ENCODE measurements at places on chromosomes 2 and 18. TPM values are rescaled to one million over a fixed set of nuclear protein-coding genes. Genes with fewer than 3 reads are reported as not detected.

MAL gene
- total RNA-seq = 264 TPM

DNA sequence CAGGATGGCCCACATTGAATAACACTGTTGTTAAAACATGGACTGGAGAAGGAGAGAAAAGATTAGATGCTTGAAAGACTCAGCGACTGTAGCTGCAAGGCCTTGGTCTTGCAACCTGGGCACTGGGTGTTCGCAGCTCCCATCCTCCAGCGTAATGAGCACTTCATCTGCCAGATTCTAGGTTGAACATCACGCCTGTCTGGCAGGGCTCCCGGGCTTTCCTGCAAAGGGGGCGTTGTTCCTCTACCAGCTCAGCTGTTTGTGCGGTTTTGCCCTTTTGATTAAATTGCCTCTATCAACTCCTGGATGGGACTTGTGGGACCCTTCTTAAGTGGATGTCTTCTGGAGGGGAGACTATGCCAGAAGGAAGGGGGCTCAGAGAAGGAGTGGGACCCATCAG lies 215.4 kb downstream of the KLHL29 start:
- H3K27me3 ChIP-seq = no peaks in the 10 kb centered on the region
- no peak overlapping the region for H3K4me3 ChIP-seq

- H3K4me1 ChIP-seq = peaks cover 39% of the 10 kb centered on the region
- no peak for DNase-seq
- H3K36me3 ChIP-seq = peaks cover 60% of the 10 kb centered on the region
- H3K27ac ChIP-seq = no peak overlapping the region
These were observed 18.0 kb downstream of the HJURP start for GRCh38 chr2:233836359-233836758.

FIGN gene
- total RNA-seq = not detected

- no peak for DNase-seq
- H3K27ac ChIP-seq = peak overlapping the region; percentile 85
- H3K36me3 ChIP-seq = peaks cover 13% of the 10 kb centered on the region
- H3K4me1 ChIP-seq = peaks cover 18% of the 10 kb centered on the region
- H3K27me3 ChIP-seq = peaks cover 4% of the 10 kb centered on the region
These were observed 762 bp downstream of the YIPF4 start for GRCh38 chr2:32278478-32278853.

ARHGEF4 gene
- total RNA-seq = 0.05 TPM

HOXD9 gene
- total RNA-seq = not detected

GRCh38 chr2:10476723-10477442 lies 28.8 kb upstream of the ODC1 start:
- H3K4me3 ChIP-seq = no peak overlapping the region
- no peak for DNase-seq
- peak overlapping the region; percentile 26 for H3K27ac ChIP-seq
- peaks cover 12% of the 10 kb centered on the region for H3K4me1 ChIP-seq
- H3K27me3 ChIP-seq = peaks cover 6% of the 10 kb centered on the region

ST8SIA5 gene
- total RNA-seq = not detected

- no peaks in the 10 kb centered on the region for H3K4me1 ChIP-seq
- H3K4me3 ChIP-seq = no peak overlapping the region
- no peak for DNase-seq
- H3K36me3 ChIP-seq = no peaks in the 10 kb centered on the region
- no peak overlapping the region for H3K27ac ChIP-seq
- H3K27me3 ChIP-seq = no peaks in the 10 kb centered on the region
These were observed 88.9 kb downstream of the TTN start for GRCh38 chr2:178718283-178718682.

EFHD1 gene
- 0.13 TPM for total RNA-seq

DNA sequence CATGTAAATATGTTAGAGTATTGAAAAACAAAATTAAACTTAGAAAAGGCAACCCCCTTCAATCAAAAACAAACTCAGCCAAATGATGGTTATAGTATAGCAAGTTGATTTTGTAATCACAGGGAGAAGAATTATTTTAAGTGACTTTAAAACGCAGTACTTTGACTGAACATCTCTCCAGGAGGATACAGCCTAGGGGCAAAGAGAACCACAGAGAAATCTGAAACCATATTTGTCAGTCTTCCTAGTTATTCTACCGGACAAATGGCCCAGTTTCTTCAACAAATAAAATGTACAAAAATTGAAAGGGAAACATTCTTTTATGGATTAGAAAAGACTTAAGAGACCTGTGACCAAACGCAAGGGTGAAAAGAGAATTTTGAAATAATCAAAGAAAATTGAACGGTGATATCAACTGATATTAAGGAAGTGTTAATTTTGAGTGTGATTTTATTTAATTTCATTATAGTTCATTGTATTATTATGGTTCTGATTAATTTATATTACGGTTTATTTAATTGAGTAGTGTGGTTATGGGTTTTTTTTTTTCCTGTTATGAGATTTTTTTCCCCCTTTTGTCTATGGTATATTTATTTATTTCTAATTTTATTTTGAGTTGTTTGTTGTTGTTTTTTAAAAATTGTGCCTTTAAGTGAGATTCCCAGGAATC lies 75.3 kb downstream of the HNRNPLL start:
- peaks cover 42% of the 10 kb centered on the region for H3K27me3 ChIP-seq
- no peak overlapping the region for H3K4me3 ChIP-seq

DNA sequence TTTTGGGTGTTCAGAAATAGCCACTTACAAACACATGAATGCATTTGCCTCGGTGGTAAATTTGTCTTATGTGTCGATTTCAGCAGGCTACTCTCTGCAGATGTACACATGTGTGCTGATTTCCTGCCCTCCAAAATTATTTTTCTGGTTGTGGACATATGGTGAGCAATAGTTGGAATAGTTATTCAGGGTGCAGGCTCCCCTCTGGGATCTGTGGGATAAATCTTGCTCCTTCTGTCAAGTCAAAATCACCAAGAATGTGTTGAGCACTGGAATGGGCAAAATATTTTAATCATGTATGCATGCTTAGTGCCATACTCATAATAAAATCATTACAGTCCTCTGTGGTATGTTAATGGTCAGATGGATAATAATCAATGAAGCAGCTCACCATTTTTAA lies 684.5 kb downstream of the BCL11A start:
- peaks cover 2% of the 10 kb centered on the region for H3K27me3 ChIP-seq
- no peaks in the 10 kb centered on the region for H3K36me3 ChIP-seq
- no peak overlapping the region for H3K27ac ChIP-seq
- H3K4me1 ChIP-seq = no peaks in the 10 kb centered on the region

FSHR gene
- not detected for total RNA-seq

DNA sequence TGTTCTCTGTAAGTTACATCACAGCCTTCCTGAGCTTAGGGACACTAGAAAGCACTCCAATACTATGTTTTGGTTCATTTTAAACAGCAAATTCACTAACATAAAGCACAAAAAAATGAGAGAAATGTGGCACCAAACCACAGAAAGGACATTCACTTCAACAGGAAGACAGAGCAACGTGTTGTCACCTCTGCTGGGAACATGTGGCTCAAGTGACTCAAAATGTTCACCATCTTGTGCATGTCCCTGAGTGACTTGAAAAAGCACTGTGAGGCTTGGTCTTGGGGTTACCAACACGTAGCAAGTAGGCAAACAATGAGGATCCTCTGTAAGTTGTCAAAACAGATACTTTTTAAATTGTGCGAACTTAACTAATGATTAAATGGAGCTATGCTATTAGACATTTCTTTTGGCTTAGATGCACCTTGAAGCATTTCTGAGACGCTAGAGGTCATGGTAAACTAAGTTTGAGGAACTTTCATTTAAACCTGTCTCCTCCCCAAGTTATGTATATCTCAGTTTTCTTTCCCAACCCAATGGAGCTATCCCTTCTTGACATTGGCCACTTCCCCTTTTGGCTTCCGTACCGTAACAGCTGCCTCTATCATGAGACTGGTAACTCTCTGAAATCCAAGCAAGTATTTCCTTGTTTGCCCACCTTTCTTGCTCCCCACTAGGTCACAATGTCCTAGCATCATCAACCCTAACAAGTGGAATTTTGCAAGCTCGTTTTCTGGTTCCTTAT lies 14.0 kb upstream of the ST6GAL2 start:
- no peak overlapping the region for H3K4me3 ChIP-seq
- H3K27ac ChIP-seq = no peak overlapping the region
- no peaks in the 10 kb centered on the region for H3K27me3 ChIP-seq
- DNase-seq = no peak
- H3K36me3 ChIP-seq = no peaks in the 10 kb centered on the region
- H3K4me1 ChIP-seq = no peaks in the 10 kb centered on the region

- no peak overlapping the region for H3K4me3 ChIP-seq
- no peak overlapping the region for H3K27ac ChIP-seq
- H3K4me1 ChIP-seq = no peaks in the 10 kb centered on the region
- no peaks in the 10 kb centered on the region for H3K27me3 ChIP-seq
These were observed 193.7 kb downstream of the DNER start for GRCh38 chr2:229520691-229521096.

MC4R gene
- not detected for total RNA-seq

MSH6 gene
- 123 TPM for total RNA-seq

- peaks cover 6% of the 10 kb centered on the region for H3K4me1 ChIP-seq
- no peak for DNase-seq
- H3K27ac ChIP-seq = no peak overlapping the region
- no peak overlapping the region for H3K4me3 ChIP-seq
These were observed 179.6 kb downstream of the FAM124B start for GRCh38 chr2:224222291-224222690.

CAVIN2 gene
- not detected for total RNA-seq

- no peaks in the 10 kb centered on the region for H3K36me3 ChIP-seq
- H3K4me1 ChIP-seq = no peaks in the 10 kb centered on the region
- no peaks in the 10 kb centered on the region for H3K27me3 ChIP-seq
- DNase-seq = no peak
- no peak overlapping the region for H3K4me3 ChIP-seq
- no peak overlapping the region for H3K27ac ChIP-seq
These were observed 195.9 kb upstream of the CYRIA start for GRCh38 chr2:16861530-16861929.

DNA sequence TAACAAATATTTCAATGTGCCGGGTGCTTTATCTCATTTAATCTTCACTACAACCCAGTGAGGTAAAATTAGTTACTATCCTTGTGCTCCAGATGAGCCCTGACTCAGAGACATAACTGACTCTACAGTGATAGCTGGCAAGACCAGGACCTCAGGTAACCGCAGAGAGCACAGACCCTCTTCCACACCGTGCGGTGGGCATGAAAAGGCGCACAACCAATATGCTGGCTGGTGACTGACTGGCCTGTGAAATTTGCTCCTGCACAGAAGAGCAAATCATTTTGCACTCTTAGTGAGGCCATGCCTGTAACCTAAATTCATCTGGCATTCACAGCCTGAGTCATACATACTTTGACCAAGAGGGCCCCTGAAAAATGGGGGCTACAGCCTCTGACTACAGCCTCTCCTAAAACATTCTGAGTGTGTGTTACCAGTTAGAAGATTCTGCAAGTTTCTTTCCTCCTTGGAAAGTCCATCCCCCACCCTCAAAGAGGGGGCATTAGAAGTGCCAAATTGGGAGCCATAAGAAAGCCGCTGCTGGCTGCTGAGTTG lies 22.4 kb upstream of the MSGN1 start:
- H3K27ac ChIP-seq = no peak overlapping the region
- no peaks in the 10 kb centered on the region for H3K36me3 ChIP-seq
- peaks cover 27% of the 10 kb centered on the region for H3K4me1 ChIP-seq
- peaks cover 47% of the 10 kb centered on the region for H3K27me3 ChIP-seq
- H3K4me3 ChIP-seq = no peak overlapping the region
- no peak for DNase-seq

DNA sequence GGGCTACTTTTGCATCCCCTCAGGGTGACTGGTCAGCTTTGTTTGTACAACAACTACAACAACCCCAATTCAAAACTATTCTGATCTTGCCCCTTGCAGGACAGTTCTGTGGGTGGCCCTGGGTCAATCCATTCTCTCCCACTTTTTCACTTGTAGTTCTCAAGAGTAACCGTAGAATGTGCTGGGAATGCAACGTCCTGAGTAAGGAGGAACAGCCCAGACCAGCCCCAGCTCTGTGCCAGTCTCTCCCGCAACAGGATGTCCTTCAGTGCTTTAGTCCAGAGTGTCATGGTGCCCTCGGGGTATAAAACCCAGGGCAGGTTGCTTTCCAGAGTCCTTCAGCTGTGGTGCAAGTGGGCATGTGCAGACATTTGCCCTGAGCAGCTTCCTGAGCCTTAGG lies 22.1 kb upstream of the TEX51 start:
- H3K4me3 ChIP-seq = no peak overlapping the region
- no peaks in the 10 kb centered on the region for H3K36me3 ChIP-seq
- no peak for DNase-seq
- H3K27ac ChIP-seq = no peak overlapping the region
- no peaks in the 10 kb centered on the region for H3K27me3 ChIP-seq

DNA sequence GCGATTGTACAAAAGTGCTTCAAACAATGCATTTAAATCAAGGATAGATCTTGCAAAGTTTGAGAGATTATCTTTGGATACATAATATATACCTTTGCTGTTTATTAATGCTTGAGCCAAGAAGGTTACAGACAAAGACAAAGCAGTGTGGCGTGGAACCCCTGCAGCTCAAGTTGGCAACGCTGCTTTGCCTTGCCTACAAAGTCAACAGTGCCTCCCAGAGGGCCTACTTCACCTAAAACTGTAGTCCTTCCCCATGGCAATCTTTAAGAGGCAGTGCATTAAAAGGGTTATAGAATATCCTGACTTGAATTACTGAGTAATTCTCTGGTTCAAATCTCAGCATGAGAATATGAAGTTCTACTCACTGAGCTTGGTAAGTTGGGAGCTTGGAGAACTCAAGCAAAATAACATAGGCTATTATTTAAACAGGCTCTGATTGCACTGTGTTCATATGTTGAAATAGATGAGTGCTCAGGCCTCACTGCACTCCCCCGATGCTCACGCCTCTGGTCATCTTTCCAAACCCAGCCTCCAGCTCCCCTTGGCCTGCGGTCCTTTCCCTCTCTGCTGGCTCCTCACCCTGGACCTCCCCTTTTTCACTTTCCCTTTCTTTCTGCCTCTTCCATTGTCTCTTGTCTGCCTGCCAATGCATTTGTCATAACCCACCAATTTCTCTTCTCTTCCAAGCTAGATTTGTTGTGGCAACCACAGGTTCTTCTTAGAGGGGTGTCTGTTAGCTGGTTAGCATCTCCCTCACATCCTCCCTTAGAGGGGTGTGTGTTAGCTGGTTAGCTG lies 96.5 kb downstream of the MYT1L start:
- DNase-seq = no peak
- no peaks in the 10 kb centered on the region for H3K27me3 ChIP-seq
- H3K4me3 ChIP-seq = no peak overlapping the region
- no peaks in the 10 kb centered on the region for H3K36me3 ChIP-seq

C2orf80 gene
- total RNA-seq = not detected

DNA sequence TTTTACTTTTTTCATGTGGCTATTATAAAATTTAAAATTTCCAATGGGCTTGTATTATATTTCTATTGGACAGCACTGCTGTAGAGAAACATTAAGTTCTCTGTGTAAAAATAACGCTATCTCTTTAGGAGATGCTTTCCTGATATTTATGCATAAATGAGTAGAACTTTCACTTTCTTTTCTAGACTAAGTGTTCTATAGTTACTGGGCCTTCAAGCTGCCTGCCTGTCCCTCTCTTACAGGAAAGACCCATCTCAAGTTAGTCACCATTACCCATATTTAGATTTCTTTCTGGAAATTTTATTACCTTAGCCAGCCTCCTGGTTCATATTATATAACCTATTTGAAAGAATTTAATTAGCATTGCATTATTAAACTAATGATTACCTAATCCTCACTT lies 4.8 kb downstream of the ITGA4 start:
- H3K4me3 ChIP-seq = peak overlapping the region; percentile 6
- H3K27ac ChIP-seq = peak overlapping the region; percentile 9
- DNase-seq = no peak
- H3K36me3 ChIP-seq = peaks cover 37% of the 10 kb centered on the region
- H3K4me1 ChIP-seq = peaks cover 79% of the 10 kb centered on the region
- H3K27me3 ChIP-seq = no peaks in the 10 kb centered on the region

CXCR1 gene
- not detected for total RNA-seq

CFAP221 gene
- total RNA-seq = not detected

- no peak overlapping the region for H3K27ac ChIP-seq
- H3K4me3 ChIP-seq = peak overlapping the region; percentile 23
- no peak for DNase-seq
These were observed 2.2 kb upstream of the INPP4A start for GRCh38 chr2:98442488-98442887.
